NCI-H460 (cell line): ENCODE measurements at places on chromosomes 11 and 22. TPM values are rescaled to one million over a fixed set of nuclear protein-coding genes. Genes with fewer than 3 reads are reported as not detected.

The FAM227A gene
- 0.89 and 1.2 TPM in 2 replicates for total RNA-seq

- no peak for DNase-seq
These were observed 1.9 kb downstream of the LRP4 start for GRCh38 chr11:46916286-46917108.

The OR10D3 gene
- not detected in 2 replicates for total RNA-seq

GRCh38 chr22:46058091-46058420 is 81.1 kb upstream of the WNT7B start:
- peak; percentile 62 for DNase-seq

- no peak for DNase-seq
These were observed 849 bp downstream of the TCF20 start for GRCh38 chr22:42269432-42270175.

The C11orf87 gene
- not detected in 2 replicates for total RNA-seq

DNA sequence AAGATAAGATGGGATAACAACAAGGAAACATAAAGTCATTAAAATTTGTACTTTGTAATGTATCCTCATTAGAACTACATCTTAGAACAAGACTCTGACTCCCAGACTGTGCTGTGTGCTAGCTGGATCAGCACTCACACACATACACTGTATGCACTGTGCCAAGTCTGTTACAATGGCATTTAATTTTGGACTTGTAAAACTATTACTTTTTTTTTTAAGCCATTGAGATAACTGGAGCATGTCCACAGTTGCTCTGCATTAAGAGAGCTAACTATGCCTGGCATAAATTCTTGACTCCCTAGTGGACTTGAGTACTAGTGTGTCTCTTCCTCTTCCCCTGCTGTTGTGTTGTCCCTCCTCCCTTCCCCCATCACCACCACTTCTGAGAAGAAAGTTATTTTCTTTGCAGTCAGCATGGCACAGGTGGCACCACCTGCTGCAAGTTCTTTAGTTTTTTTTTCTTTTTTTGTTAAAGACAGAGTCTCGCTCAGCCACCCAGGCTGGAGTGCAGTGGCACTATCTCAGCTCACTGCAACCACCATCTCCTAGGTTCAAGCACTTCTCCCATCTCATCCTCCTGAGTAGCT is 268.6 kb downstream of the TMEM135 start:
- DNase-seq: no peak

DNA sequence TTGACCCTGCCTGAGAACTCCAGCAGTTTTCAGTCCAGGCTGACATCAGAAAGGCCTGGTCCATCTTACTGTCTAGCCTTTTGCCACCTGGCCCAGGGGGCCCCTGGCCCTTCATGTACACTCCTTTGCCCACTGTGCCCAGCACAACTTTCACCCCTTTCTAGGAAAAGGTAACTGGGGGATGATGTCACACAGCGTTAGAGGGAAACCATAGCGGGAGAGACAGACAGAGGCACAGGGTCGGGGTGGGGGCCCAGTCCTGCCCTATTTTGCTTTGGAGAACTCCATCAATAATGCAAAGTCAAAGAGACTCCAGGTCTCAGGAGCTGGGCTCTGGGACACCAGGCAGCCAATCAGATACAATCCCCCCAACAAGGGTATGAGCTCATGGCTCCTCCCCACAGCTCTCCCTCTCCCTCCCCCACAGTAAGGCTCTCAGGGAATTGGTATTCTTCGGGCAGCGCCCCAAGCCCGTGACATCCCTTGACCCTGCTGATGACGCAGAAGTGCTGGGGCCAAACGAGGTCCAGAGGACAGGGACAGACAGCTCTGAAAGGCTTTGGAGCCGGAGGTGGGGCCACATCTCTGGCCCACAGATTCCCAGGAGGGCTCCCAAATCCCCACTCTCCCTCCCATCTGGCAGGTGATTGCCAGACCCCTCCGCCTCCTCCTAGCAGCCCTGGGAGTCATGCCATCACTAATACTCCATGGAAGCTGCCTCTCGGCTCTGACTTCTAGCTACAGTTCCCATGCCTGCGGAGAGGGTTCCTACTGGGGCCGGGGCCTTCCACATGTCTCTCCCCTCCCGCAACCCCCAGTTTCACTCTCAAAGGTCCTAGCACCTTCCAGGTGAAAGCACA is 5.9 kb downstream of the USP2 start:
- DNase-seq: no peak

DNA sequence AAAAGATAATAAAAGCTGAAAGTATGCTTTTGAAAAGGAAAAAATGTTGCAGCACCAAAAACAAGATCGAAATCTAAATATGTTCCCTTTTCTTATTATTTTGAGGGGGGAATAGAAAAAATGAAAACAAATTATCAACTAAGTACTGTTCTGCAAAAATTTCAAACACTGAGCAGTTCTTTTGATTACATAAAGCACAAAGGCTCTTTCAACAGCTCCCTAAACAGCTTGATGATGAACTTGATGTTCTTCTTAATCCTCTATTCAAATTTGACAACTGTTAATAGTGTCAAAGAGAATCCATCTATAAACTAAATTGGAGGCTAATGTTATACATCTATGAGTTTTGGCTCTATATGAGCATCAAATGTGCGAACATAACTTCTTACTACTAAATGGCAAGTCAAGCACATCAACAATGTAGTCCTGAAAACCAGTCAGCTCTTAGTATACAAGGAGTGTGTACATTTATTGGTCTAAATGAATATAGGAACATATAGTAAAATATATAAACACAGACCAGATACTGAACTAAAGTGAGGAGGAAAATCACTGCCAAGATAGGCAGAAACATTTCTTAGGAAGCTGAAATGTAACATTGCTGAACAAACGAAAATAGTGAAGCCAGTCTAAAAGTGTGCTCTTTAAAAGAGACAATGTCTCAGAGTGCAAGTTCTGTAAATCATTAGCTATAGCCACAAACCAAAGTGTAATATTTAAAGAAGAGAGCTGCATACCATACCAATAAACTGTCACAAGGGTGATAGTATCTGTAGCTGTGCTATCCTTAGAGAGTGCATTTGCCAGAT is 94.3 kb downstream of the SOX6 start:
- no peak for DNase-seq

The CFL1 gene
- 362 and 364 TPM in 2 replicates for total RNA-seq

GRCh38 chr11:102833731-102834130 is 9.7 kb downstream of the MMP3 start:
- DNase-seq: no peak

The IL18BP gene
- 2.3 and 2.4 TPM in 2 replicates for total RNA-seq

The CDC42BPG gene
- total RNA-seq: 0.02 TPM in 1 of 2 replicates, not detected in the other

The USP2 gene
- 0.17 and 0.27 TPM in 2 replicates for total RNA-seq

DNA sequence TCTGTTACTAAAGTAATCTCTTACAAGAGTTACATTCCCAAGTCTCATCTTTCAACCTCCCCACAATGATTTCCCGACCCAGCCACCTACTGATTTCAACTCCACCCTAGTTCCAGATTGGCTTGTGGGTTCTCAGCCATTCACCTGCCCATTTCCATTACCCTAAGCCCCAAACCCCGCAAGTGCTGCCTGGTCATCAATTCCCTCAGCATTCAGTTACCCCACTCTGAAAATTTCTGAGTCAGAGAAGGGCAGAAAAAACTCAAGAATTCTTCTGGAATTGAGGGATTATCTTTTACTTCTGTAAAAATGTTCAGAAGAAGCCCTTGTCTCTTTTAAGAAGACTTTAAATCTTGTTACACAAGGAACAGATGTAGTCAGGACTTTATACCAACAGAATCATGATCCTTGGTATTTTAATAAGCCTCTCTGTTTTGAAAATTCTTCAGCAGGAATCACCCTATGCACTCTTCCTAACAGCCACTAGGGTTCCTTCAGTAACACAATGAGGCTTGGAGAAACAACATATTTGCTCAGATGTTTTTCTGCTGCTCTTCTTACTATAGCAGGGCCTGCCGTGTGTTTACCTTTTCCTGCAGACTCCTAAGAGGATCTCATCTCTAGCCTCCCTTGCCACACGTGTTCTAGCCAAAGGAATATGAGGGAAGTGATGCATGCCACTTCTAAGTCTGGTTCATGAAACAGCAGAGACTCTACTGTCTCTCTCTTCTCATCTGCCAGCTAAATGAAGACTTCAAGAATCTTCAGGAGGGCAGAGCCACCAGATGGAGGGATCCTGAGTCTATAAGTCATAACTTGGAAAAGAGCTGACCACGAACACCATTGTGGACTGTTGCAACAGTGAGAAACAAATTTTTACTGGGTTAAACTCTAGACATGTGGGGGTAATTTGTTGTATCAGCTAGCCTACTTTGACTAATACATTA is 29.3 kb upstream of the PAMR1 start:
- no peak for DNase-seq

GRCh38 chr22:50581031-50581949 is 1.4 kb downstream of the CHKB start:
- DNase-seq: no peak
